ENCODE measurements at places on chromosomes 5 and 9.

GRCh38 chr5:54758038-54758437, 227.4 kb downstream of the ESM1 start:
- peak; percentile 22 for DNase-seq

GRCh38 chr5:127758766-127759283, 55.6 kb downstream of the CCDC192 start:
- no peak for DNase-seq

DNA sequence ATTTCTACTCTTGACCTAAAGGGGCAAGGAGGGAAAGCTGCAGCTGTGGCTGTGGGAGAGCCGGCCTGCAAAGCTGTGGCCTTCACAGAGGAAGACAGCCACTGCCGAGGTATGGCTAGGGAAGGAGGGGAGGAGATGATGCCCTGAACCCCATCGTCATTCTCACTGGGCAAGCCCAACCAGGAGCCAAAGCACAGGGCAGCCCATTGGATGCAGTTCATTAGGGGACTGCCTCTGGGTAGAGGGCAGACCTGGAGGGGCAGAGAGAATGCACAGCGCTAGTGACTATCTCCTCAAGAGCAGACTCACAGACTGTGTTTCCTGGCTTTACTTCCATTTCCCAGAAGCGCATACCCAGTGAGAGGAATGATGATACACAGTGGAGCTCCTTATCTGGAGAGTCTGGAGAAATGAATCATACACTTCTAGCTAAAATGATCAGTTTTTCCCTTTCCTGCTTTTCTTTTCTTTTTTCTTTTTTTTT, 47.2 kb upstream of the TTC23L start:
- no peak for DNase-seq

DNA sequence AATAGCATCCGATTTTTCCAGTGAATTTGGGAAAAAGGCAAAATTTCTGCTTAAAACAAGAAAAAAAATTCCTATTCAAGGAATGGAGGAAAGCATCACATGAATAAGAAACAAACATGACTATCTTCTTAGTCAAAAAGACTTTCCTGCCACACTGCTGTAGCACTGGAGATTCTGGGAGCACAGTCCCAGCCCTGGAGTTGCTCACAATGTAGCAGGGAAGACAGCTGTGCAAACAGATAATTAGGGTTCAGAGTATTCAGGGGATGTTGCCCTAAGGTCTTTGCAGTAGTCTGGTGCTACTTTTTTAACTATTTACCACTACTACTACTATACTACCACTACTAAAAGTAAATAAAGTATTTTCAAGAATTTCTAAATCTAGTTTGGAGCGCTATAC, 86.5 kb downstream of the BNC2 start:
- no peak for DNase-seq

- DNase-seq, result no peak
These were observed 61.4 kb upstream of the ICE1 start for GRCh38 chr5:5360941-5361520.

DNA sequence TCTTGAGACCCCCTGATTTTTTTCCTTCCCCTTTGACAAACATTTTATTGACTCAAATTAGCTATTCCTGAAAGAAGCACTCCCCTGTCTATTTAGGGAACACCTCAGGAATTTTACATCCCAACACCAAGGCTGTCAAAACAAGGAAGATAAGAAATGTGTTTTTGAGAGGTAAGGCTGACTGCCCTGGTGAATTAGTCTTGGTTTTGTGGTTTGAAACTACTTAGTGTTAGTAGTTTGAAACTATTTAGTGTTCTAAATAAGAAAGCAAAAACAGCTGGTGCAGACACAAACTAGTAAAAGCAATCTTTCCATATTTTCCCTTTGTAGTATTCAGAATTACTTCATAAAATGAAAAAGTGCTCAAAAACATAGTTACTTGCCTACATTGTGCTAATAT, 120.7 kb downstream of the PCSK1 start:
- no peak for DNase-seq

DNA sequence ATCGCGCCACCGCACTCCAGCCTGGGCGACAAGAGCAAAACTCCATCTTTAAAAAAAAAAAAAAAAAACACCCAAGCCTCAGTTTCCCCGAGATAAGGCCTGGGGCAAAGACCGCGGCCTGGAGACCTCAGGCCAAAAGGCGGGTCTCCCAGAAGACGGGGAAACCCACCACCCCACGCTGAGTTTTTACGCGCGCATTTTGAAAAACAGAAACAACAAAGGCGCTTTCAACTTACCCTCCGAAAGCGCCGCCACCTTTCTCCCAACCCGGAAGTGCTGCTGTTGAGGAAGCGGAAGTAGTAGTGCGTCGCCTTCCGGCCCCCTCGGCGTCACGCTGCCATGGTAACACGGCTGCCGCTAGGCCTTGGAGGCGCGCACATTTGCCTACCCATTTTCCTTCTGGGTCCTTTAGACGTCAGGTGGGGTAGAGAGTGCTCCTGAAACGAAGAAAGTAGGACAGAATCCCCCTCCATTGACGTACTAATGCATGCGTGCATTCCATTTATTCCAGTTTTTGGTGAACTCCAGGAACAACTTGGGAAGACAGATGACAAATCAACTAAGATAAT, at the start of gene TTF1:
Gene TTF1 (minus strand): TSS at position 287 of the 569 bp plus-strand sequence. CDS start 4,019 bp downstream, outside the sequence.
- DNase-seq, result peak; percentile 78

GRCh38 chr9:112520069-112520468, 33.4 kb downstream of the KIAA1958 start:
- no peak for DNase-seq

- DNase-seq, result no peak
These were observed 175.1 kb downstream of the DOCK8 start for GRCh38 chr9:389758-390157.

- DNase-seq, result no peak
These were observed 800.9 kb downstream of the CDH9 start for GRCh38 chr5:26237489-26237888.

- DNase-seq, result no peak
These were observed 1026.3 kb downstream of the TAF11L14 start for GRCh38 chr5:18660511-18660910.

- peak; percentile 94 for DNase-seq
These were observed 8.5 kb downstream of the GRHPR start for GRCh38 chr9:37430841-37431597.

GRCh38 chr9:121286973-121287741, 19.2 kb downstream of the GSN start:
- peak; percentile 92 for DNase-seq

DNA sequence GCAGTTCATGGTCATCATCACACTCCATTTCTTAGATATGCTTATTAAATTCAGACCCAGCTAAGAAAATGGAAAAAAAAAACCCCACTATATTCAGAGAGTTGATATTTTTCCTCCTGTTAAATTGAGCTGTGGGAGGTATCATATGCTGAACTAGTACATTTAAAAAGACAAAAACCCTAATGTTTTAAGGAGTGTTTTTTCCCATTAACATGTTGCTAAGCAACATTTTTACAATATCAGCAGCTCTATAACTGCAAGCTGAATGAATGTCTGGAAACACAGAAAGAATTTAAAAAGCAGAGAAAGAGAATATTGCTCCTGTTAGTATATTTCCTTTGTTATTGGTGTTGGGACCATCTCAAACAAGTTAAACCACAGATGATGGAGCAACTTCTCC, 265.8 kb upstream of the GRIA1 start:
- DNase-seq, result no peak

GRCh38 chr5:30747412-30747811, 446.1 kb upstream of the CDH6 start:
- no peak for DNase-seq

GRCh38 chr5:78808380-78808779, 159.8 kb upstream of the LHFPL2 start:
- DNase-seq, result no peak

- no peak for DNase-seq
These were observed 7.8 kb upstream of the DELE1 start for GRCh38 chr5:141915881-141916336.

- no peak for DNase-seq
These were observed 783 bp upstream of the DNAH5 start for GRCh38 chr5:13945271-13945670.

- DNase-seq, result no peak
These were observed 34.0 kb downstream of the TNFSF15 start for GRCh38 chr9:114771889-114772288.

DNA sequence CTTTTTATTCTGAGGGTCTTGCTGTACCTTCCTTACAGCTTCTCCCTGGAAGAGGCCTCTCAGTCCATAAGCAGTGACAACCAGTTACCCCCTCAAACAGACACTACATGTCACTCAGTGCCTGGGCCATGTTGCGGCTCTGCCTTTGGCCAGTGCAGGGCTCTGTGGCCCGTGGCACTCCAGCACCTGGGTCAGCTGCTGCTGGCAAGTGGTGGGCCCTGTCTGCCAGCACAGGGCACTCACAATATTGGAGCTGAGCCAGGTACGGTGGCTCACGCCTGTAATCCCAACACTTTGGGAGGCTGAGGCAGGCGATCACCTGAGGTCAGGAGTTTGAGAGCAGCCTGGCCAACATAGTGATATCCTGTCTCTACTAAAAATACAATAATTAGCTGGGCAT, 24.2 kb downstream of the DAP start:
- no peak for DNase-seq

DNA sequence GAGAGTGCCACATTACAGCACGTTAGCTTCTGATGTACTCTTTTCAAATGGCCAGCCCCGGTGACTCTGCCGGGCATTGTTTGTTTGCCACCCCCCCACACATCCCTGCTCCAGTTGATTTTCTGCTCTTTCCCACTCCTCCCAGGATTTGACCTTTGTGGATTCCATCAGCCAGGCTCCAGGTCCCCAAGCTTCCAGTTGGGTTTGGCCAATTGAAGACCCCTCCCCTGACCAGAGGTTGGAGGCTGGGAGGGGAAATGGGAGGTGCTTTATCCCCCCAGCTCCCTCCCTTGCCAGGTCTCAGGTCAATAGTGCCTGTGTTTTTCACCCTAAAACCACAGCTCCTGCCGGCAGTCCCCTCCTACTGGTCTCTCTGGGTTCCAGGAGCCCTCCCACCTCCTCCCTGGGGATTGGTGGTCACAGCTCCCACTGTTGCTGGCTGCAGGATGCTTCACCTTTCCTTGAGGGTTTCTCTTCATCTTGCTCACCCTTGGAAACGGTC, 34.9 kb downstream of the IRF1 start:
- no peak for DNase-seq

GRCh38 chr9:79985772-79986171, 414.0 kb downstream of the TLE4 start:
- DNase-seq, result no peak

DNA sequence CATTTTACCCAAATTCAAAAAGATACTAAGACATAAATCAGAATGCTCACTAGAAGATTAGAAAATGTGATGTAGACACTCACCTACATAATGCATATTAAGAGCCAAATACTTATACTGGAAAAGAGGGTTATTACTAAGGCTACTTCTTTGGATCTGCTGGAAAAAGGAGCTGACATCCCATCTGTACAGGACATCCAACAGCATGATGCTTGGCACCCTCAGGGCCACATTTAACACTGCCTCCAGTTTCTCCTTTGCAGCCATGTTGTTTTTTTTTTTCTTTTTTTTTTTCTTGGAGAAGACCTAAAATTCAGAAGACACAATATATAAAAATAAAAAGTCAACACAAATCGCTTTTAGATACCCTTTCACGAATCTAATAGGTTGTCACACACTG, 6.0 kb downstream of the RNF145 start:
- no peak for DNase-seq

- DNase-seq, result no peak
These were observed 105.8 kb downstream of the EFNA5 start for GRCh38 chr5:107564931-107565372.

GRCh38 chr5:39623291-39623865, 198.6 kb upstream of the DAB2 start:
- DNase-seq, result no peak

DNA sequence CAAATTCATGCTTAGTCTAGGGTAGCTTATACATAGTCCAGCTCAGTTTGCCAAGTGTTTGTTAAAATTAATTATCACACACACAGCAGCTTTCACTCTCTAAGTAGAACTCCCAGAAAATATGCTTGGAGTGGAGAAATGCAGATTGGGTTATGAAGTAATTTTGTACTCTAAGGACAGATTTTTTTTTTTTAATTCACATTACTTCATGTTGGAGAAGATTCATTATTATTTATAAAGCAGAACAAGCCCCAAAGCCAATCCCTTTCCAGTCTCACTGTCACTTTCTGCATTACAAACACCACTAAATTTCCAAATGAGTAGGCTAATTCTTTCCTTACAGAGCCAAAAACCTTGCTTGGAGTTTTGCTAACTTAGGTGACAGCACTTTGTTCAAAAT, 11.7 kb upstream of the C9orf72 start:
- DNase-seq, result no peak

- no peak for DNase-seq
These were observed 71.3 kb downstream of the PTPN3 start for GRCh38 chr9:109426626-109427402.

- no peak for DNase-seq
These were observed 3.6 kb downstream of the RIC1 start for GRCh38 chr9:5632540-5632939.

DNA sequence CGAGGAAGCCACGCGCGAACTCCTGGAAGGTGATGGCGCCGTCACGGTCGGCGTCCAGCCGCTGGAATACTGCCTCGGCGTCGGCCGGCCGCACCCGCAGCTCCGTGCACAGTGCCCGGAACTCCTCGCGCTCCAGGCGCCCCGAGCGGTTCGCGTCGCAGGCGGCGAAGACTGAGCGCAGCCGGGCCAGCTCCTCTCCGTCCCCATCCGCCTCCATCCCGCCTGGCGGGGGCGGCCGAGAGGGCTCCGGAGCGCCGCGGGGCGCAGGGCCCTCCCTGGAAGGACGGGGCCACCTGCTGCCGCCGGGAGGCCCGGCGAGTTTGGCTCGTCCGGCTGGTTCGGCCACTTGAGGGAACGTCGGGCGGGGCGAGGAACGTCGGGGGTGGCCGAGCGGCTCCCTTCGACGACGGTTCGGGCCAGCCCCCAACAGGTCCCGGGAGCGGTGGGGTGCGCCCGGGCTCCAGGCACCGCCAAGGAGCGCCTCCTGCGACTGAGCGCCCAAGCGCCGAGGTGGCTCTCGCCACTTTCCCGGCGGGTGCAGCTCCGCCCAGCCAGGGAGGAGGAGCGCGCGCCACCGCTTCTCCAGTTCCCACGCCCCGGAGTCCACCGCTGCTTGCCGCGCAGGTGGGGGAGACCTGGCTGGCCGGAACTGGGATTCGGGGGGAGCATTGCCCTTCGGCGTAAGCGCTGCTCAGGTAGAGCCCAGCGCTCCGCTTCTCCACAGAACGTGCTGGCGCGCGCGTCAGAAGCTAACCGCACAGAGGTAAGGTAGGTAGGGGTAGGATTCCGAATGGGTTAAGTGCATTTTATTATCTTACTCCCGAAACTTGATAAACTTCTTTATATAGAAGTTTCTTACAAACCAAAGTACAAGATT, at the start of gene RASEF:
Gene RASEF (minus strand): TSS at position 492 of the 877 bp plus-strand sequence. CDS start 275 bp downstream, at position 217.
- DNase-seq, result no peak

DNA sequence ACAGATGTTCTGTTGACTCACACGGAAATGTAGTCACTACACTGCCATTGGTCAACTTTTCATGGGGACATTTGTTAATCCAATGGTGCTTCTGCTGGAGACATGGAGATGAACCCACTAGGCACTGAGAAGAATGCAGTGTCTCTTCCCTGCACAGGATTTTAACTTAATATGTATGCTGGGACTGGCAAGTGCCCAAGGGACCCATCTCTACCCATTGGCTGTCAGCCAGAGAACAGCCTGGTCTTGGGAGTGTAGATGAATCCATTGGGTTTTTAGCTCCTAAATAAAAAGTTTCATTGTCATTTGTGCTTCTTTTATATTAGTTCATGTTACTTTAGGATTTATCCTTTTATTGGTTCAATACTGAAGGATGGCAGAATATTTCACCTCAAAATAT, 195.8 kb upstream of the CDH6 start:
- no peak for DNase-seq

GRCh38 chr5:143552680-143553079, 149.2 kb upstream of the NR3C1 start:
- DNase-seq, result no peak

- peak; percentile 20 for DNase-seq
These were observed at the start of gene FAM163B for GRCh38 chr9:133609311-133610098. Gene FAM163B (minus strand): TSS chr9:133609389. CDS start chr9:133580223, 29,166 bp downstream.

Measured in globus pallidus (tissue), 1 donor.